ENCODE measurements at places on chromosomes 1 and 21.

DNA sequence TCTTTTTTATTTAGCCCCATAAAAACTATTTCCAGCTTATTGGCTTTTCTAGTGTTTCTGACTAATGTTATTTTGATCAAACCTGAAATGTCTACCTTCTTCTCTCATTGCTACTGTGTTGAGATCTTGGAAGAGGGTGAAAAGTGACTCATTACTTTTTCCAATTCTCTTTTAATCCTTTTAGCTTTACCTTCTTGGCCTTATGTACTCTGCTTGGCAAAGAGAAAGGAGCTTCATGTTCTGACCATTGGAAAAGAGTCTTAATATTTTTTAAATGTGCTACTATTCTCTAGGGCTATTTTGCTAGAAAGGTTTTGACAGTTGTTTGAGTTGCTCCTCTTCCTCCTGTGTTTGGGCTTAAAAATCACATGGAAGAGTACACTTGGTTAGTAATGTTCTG is 97.8 kb upstream of the CHODL start:
- no peak for DNase-seq

DNA sequence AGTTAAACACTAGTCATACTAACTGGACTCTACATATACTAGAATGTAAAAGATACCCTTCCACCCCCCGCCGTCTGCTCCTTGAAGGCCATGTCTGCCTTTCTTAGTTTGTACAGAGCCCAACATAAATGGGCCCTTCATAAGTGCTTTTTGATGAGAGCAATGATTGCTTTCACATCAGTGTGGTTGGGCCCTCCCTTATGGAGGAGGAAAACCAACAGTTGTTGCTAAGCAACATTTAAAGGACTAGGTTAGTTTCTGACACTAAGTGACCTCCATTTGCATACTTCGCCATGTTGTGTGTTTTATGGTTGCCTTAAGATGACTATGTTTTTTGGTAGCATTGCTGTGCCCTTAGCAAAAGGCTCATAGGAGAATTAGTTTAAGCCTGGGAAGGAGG is 182.0 kb upstream of the SGIP1 start:
- no peak for DNase-seq

- no peak for DNase-seq
Measured at GRCh38 chr21:38806153-38806941, 618 bp downstream of the ETS2 start.

DNA sequence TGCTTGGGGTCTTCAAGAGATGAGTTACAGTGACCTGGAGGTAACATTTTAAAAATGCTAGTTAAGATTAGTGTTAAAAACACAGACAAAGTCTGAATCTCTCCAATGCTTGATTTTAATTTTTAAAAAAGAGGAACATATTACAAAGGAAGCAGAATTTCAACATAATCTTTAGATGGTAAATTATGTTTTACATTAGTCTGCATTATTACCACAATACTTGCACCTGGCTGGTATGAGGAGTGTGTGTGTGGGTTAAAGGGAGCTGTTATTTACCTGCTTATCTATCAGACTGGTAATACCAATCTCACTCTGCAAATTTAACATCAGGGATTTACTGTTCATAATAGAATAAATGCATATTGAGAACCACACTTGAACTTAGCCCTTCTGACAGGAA is 10.3 kb upstream of the KCNJ15 start:
- DNase-seq, result no peak

GRCh38 chr1:46677339-46677738 is 5.7 kb downstream of the TEX38 start:
- DNase-seq, result no peak

DNA sequence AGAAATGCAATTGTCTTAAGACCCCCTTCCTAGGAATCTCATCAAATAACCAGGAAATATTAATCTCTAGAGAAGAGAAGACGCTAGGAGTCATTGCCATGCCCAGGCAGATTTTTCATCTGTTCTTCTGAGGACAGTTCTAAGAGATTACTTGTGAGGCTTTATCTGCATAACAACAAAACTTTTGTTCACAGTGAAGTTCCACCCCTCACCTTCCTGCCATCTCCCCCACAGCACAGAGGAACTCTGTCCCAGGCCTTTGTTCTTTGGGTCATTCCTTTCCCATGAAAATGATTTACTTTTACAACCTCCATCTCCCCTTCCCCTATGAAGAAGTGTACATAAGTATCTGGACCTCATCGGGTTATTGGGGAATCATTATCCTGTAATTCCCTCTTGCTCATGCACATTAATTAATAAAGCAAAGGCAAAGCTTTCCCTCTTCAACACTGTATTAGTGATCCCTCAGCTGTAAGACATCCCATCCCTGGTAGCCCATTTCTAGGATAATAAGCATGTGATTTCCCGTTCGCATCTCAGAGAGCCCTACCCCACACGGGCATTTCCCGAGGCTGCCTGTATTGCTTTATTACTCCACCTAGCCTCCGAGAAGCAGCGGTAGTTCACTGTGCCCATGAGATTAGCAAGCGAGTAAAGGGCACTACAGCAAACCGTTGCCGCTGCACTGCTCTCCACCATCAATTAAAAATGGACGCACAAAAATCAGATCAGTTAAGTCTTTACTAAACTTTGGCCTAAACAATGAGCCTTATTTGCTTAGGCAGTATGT is 384.4 kb upstream of the CAMK1G start:
- DNase-seq, result no peak

DNA sequence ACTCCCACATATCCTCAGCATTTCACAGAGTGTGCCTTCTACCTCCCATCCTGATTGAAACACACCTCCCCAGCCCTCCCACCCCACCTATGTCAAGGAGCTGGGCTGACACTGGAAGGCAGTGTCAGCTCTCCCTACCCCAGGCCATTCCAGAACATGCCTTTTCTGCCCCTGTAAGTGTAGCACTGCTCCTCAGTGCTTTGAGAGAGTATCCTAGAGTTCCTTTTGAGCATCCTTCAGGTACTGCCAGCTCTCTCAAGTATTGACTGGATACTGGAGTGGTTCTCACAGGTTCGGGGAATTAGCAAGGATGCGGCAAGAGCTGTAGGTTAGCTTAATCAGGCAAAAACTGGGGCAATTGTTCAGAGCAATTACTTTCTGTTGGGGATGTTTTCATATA is 21.8 kb downstream of the C1orf116 start:
- no peak for DNase-seq

DNA sequence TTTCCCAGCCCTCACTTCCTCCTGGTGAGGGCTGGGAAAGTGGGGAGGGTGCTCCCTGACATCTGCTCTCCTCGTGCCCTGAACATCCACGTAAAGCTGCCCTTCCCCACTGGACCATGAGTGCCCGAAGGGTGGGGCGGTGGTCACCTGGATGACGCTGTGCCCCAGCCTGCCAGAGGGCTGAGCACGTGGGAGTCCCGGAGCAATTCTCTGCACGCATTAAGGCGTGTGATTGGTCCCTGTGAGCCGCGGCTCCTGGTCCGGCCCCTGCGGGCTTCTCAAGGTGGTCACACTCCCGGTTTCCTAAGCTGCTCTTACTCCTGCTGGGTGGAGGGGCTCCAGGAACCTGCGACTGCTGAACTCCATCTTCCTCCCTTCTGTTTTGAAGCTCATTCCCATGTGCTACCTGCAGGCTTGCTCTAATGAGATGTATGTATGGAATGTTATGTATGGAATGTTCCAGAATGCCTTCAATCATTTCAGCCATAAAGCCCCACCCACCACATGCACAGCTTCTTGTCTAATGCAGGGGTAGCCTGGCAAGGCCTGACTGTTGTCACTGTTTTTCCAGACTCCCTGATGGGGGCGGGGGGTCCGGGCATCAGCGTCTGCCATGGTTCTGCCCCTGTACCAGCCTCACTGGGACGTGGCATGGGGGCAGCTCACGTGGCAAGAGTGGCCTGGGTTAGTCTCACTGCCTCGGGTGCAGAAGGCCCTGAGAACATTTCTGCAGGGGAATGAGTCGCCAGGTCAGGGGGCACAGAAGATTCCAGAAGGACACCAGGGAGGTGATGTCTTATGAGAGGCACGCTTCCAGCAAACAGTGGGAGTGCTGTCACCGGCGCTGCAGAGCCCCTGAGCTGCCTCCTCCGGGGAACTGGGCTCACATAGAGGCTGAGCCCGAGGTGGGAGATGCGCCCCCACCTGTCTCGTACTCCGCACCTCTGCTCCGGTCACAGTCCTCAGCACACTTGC is 19.4 kb downstream of the KRTAP10-1 start:
- no peak for DNase-seq

DNA sequence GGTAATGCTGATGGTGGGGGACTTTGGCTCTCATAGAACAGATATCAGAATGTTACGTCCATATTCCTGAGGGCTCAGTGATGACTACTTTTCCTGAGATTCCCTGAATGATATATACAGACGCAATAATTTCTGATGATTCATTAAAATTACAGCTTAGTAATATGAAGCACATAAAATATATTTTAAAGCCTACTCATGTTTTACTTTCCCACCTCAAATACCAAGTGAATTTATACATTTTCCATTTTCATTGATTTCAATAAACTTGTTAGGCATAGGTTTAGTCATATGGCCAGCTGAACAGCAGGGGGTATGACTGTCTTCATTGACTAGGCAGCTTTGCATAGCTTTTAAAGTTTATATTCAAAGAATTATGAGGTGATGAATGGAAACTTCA is 26.2 kb upstream of the PDC start:
- DNase-seq, result no peak

DNA sequence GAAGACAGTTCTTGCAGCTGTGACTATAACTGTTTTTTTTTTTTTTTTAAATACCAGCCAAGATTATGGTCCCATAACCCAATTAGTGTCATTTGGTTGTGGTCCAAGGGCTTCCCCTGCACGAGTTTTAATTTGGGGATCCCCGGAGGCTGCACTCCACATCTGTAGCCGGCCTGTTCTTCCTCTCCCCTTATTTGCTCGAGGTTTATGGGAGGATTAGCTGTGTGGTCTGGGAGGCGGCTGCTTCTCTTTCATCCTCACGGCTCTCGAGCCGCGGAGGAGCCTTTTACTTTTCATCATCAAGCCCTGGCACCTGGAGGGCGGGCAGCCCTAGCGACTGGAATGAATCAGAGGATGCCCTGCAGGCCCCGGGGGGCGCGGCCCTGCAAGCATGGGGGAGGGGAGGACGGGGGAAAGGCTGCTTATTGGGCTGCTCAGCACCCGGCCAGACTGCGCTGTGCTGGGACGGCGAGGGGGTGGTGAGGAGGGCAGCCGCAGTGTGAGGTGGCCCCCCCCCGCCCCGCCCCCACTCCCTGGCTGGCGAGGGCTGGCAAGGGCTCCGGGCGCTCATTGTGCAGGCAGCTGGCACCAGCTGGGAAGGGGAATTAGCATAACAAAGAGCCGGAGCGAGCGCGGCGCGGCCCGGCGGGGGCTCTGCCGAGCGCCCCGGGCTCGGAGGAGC is 18.5 kb downstream of the SERTAD4 start:
- DNase-seq, result no peak

All from stimulated activated CD4-positive, alpha-beta T cell treated with anti-CD3 and anti-CD28 coated beads, TNF-alpha, amount 100 ng/mL, for 4 hours (primary cell).